ENCODE measurements at places on chromosomes 16 and 17.

GRCh38 chr17:64202683-64203344 lies 60.2 kb downstream of the TEX2 start:
- no peak for DNase-seq

- DNase-seq, result no peak
Observed at GRCh38 chr17:48841395-48841831, 10.6 kb downstream of the CALCOCO2 start.

DNA sequence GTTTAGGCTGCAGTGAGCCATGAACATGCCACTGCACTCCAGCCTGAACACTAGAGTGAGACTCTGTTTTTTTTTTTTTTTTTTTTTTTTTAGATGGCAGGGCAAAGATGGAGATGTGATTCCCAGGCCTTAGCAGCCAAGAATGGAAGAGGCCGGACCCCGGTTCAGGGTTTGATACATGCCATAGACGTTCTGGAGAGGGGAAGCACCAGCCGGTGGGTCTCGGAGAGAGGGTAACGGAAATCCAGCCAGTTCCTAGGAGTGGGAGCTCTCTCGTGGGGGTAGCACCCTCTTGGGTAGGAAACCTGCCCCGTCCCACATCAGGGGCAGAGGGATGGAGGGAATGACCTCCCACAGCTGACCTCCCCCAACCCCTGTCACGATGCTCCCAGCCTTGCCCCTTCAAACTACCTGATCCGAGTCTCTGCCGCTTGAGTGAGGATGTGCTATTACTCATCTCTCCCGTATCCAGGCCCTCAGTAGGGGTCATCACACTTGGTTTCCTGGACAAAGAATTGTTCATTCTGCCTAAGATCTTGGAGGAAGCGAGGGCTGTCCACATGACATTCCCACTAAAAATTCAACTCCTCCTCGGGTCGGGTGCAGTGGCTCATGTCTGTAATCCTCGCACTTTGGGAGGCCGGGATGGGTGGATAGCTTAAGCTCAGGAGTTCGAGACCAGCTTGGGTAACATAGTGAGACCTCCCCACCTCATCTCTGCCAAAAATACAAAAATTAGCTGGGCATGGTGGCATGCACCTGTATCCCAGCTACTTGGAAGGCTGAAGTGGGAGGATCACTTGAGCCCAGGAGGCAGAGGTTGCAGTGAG lies 47.3 kb downstream of the MIS12 start:
- DNase-seq, result no peak

DNA sequence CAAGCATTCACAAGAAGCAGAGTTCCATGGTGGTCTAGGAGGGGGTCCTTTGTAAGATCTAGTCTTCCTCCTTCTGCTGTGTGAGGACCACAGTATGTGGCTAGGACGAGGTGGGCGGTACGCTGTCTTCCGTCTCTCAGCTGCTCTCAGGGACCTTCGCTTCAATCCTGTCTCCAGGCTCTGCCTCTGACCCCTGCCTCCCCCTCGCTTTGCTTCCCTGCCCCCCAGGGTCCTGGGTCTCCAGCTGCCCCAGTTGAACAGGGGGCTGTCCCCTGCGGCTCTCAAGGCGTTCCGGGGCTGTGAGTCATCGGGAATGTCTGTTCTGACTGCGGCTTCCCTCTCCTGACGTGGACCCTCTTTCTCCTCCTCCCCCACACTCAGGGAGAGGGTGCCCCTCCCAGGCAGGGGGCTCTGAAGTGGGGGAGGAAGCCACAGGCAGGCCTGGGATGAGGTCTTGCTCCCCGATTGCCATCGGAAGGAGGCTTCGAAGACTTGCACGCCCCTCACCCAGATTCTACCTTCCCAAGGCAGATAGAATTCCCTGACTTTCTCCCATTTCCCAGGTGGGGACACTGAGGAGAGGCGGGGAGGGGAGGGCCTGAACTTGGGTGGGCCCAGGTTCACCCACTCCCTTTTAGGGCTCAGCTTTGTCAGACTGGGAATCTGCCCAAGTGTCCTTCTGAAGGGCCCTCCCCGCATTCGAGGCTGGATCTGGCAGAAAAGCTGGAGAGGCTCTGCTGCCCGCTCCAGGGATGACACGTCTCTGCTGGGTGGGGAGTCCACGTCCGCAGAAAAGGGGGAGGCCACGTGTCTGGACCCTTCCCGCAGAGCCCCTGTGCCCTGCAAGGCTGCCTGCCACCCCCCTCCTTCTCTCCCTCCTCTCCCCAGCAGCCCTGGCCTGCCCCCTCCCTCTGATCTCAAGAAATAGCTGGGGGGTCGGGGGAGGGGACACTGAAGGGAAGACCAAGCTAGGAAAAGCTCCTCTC lies 9.1 kb upstream of the COL1A1 start:
- no peak for DNase-seq

DNA sequence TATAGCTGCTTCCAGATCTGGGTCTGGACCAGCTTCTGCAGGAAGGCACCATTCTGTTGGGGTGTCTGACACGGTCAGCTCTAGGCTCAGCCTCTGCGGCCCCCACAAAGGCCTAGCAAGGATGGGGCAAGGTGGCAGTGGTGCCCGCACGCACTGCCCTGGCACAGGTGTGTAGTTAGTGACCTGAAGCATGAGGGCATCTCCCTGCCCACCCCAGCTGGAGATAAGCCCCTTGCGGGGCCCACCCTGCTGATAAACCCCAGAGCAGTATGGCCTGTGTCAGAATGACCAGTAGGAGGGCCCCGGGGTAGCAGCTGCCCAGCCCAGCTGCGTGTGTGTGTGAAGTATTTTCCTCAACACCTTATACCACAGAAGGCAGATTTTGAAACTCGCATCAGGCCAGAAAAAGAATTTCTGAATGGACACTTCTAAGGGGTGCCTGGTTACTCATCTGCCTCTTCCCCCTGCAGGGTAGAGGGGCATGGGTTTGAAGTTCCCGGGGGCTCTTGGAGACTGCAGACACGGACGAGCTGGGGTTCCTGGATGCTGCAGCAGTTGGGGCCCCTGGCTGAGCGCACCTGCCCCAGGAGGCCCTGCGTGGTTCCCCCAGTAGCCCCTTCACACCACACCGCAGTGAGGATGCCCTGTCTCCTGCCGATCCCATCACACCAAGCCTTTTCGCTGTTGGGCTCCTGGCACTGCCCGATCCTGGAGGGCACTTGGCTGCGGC lies 4.5 kb downstream of the ARHGDIA start:
- no peak for DNase-seq

GRCh38 chr17:33099252-33099651 lies 107.6 kb downstream of the SPACA3 start:
- no peak for DNase-seq

- no peak for DNase-seq
Observed at GRCh38 chr17:27351759-27352158, 57.8 kb downstream of the WSB1 start.

DNA sequence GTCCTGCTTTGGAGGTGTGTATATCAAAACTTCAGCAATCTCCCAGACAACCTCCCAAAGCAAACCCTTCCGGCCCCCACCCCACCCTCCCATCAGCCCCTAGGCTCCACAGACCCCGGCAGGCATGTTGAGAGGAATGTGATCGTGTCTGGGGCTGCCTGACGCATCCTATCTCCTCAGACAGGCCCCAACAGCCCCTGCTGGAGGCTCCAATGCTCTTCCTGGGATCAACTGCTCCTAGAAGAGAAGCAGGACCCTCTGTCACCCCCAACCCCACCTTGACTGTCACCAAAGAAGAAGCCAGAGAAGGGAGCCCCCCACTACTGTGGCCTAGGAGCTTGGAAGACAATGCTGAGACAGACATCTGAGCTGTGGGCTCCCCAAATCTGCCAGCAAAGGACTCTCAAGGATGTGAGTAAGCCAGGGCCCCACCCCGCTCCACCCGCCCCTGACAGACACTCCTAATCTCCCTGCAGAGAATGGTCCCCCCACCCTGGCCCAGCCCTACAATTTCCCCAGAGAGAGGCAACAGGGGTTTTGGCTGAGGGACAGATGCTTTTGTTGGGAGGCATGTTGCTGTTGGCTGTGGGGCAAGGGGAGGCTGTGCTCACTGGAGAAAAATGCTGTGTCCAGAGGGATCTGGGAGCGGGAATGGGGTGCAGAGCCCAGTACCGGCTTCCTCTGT lies 1.6 kb upstream of the KRT14 start:
- DNase-seq, result no peak

- DNase-seq, result peak; percentile 65
Observed at GRCh38 chr17:83199500-83200201, 120.2 kb downstream of the METRNL start.

GRCh38 chr17:69058165-69058564 lies 2.6 kb downstream of the ABCA9 start:
- DNase-seq, result no peak

DNA sequence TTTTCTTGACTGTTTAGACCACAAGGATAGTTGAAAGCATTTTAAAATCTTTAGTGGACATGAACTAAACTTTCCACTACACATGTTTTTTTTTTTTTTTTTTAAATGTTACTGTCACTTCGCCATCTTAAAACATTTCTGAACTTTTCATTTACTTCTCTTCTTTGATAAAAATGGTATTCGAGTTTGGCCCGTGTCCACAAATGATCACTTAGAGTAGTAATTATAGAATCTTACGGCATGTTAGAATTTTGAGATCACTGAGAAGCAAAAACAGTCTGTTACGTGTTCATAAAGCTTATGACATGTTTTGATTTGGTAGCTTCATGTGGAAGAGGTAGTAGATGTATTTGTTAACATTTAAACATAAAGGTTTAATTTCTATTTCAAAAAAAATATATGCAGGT lies 1.1 kb downstream of the NSRP1 start:
- DNase-seq, result no peak

- no peak for DNase-seq
Observed at GRCh38 chr16:53290520-53290919, 143.8 kb upstream of the RBL2 start.

DNA sequence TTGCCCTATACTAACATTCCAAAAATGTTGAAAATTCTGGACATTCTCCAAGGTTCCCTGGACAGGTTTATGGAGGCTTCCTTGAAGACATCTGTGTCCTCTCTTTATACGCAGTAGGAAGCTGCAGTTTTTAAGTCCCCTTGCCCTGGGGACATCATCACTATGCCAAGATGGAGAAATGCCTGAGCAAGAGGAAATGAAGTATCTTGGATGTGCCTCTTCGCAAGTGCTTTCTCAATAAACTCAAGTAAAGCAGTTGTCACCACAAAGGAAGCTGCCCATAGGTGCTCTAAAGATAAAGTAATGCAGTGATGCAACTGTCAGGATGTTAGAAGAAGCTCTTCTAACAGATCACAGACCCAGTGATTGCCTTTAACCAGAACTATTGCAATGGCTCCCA lies 71.0 kb downstream of the CDYL2 start:
- DNase-seq, result no peak

GRCh38 chr17:67636834-67637520 lies 80.8 kb upstream of the NOL11 start:
- no peak for DNase-seq

DNA sequence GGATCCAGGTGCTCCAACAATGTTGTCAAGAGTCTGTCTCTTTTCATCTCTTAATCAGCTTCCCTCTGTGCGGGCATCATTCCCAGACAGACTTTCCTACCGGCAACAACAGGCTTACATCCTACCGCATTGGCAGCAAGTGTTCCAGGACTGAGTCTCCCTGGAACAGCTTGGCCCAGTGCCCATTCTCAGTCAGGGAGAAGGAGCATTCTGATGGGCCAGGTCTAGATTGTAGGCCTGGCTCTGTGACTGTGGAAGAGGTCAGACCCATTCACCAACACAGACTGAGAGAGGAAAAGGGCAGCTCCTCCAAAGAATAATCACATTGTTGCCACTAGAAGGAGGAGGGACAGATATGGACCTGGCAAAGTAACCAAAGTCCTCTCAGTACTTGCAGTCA lies 68.1 kb upstream of the TMEM132E start:
- no peak for DNase-seq

- DNase-seq, result no peak
Observed at GRCh38 chr17:39576187-39576586, 31.5 kb downstream of the NEUROD2 start.

GRCh38 chr16:7303660-7304200 lies 28.9 kb upstream of the RBFOX1 start:
- DNase-seq, result no peak

- DNase-seq, result no peak
Observed at GRCh38 chr17:75706042-75706728, 15.1 kb upstream of the ITGB4 start.

DNA sequence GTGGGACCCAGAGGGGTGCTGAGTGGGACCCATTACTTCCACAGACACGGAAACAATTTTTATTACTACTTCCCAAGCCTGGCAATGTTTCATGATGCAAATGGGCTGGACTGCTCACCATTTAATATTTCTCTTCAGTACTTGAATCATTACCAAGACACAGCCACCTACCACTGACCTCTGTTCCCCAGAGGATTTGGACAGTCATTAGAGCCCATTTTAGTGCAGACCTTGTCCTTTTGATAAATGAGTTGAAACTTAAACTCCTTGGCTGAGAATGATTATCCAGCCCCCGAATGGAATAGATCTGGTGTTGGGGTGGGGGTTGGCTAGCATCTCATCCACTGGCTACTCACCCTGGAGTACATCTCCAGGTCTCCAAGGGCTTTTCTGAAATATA lies 33.6 kb upstream of the APOH start:
- DNase-seq, result no peak

- no peak for DNase-seq
Observed at GRCh38 chr16:24834459-24835335, 11.1 kb upstream of the SLC5A11 start.

GRCh38 chr16:2950773-2951172 lies 13.3 kb upstream of the KREMEN2 start:
- DNase-seq, result no peak

GRCh38 chr17:40459636-40460603 lies 16.7 kb downstream of the IGFBP4 start:
- no peak for DNase-seq

DNA sequence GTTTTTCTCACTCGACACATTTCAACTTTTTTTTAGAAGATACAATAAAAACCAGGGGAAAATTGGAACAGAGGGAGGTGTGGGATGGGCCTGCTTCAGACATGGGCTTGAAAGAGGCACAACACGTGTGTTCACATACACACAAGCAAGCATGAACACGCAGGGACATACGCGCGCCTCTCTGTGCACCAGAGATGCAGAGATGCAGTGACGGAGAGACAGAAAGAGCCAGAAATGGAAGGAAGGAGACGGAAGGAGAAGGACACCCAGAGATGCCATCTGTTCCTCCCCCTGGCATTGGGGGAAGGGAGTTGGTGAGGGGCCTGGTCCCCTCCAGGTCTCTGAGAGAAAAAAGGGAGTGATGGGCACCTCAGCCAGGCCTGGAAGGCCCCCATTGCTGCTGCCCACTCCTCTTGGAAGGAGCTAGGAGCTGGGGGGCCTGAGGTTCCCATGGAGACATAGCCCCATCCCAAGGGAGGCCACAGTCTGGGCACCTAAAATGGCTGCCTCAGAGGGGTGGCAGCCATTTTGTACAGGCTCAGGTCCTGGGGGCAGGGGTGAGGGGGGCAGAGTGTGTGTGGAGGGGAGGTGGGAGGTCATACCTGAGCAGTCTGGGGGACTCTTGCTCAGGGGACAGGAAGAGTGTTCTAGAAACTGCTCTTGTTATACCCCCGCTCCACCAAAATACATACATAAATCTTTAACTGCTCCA lies 3.8 kb upstream of the NEUROD2 start:
- DNase-seq, result no peak

- no peak for DNase-seq
Observed at GRCh38 chr16:50299508-50300105, 33.3 kb downstream of the ADCY7 start.

GRCh38 chr17:49247944-49248343 lies 17.4 kb upstream of the PHOSPHO1 start:
- DNase-seq, result no peak

- no peak for DNase-seq
Observed at GRCh38 chr17:76847031-76847430, 21.2 kb upstream of the MGAT5B start.

GRCh38 chr16:71172481-71173207 lies 57.9 kb downstream of the HYDIN start:
- DNase-seq, result no peak

- no peak for DNase-seq
Observed at GRCh38 chr17:82016875-82017459, 5.7 kb downstream of the CENPX start.

Measured in stimulated activated CD4-positive, alpha-beta T cell treated with anti-CD3 and anti-CD28 coated beads, Interleukin-2, amount 100 ng/mL, for 48 hours (primary cell).